ENCODE measurements at places on chromosomes 4 and X.

- no peak for DNase-seq
These were observed 335.3 kb downstream of the PABPC4L start for GRCh38 chr4:133866328-133866699.

- DNase-seq = no peak
These were observed 47.8 kb downstream of the DCUN1D4 start for GRCh38 chr4:51890760-51891159.

- DNase-seq = no peak
These were observed 181.7 kb downstream of the GBA3 start for GRCh38 chr4:22874334-22874912.

GRCh38 chrX:38973322-38973721 is 172.1 kb downstream of the MID1IP1 start:
- no peak for DNase-seq

DNA sequence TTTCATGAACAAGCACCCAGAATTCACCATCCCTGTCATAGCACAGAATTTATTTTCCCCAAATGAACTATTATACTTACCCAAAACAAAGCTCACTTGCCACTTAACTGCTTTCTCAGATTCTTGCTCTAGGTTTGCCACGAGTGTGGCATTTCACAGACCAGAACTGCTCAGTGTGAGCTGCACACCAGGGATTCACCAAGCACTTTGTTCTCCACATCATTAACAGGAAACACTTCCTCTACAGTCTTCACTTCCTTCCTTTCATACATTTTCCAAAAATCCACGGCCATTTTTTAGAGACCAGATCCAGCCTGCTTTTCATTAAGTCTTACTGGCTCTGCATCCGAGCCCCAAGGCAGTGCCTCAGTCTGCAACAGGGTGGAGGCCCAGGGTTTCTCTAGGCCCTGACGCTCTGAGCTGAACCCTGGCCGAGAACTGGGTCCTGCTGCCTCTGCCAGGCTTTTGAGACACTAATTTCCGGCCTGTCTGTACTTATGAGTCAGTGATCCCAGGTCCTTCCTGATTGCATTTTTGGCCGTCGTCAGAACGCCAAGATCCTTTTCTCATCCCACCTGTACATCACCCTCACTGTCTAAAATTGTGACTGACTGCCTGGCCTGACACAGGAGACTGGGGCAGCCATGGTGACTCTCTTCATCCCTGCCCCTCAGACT is 67.6 kb upstream of the MTNR1A start:
- no peak for DNase-seq

DNA sequence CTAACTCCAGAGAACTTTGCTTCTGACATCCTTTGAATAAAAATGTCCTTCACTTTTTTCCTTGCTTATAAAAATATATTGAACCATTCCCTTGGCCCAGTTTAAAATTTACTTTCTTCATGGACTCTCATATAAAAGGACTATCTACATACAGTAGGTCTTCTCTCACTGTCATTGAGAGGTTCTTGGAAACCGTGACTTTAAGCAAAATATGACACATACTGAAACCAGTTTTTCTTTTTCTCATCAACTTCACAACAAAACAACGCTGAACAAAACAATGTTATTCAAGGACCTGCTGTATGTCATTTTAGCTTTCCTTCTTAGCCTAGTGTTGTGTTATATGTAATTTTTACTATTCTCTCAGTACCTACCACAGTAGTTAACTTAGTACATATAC is 496.8 kb downstream of the CENPC start:
- no peak for DNase-seq

Data from NCI-H1930 (cell line).